ENCODE measurements at places on chromosomes 12 and 14.
A peak's percentile ranks its signal among the peaks of the same experiment; 100 is the strongest.

DNA sequence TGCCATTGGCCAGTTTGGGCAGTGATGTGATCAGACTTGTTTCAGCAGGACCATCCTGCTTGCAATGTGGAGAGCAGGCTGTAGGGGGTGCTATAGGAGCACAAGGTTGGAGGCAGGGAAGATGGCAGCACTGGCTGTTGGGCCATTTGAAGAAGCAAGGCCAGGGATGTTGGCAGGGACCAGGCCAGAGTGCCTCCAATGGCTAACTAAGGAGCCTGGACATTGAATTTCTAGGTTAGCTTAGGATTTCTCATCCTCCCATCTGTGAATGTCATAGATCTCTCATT, 23.5 kb downstream of the FGF23 start:
- peak; percentile 18 for DNase-seq

- no peak for DNase-seq
These were observed 3.5 kb upstream of the RNASE4 start for GRCh38 chr14:20680843-20681347.

DNA sequence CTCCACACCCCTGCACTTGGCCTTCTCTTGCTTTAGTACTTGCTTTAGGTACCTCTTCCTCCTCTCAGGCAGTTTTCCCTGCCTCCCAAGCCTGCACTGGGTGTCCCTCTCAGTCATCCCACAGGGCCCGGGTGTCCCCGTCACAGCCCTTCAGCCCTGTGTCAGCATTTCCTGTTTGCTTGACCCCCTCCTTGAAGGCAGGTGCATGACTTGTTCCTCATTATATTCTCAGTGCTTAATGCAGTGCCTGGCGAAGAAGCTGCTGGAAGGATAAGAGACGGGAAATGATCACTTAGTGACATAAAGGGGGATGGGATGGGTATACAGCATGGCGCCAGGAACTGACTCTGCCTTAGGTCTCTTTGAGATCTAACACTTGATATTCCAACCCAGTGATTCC, 61.5 kb downstream of the IQSEC3 start:
- DNase-seq, result no peak

DNA sequence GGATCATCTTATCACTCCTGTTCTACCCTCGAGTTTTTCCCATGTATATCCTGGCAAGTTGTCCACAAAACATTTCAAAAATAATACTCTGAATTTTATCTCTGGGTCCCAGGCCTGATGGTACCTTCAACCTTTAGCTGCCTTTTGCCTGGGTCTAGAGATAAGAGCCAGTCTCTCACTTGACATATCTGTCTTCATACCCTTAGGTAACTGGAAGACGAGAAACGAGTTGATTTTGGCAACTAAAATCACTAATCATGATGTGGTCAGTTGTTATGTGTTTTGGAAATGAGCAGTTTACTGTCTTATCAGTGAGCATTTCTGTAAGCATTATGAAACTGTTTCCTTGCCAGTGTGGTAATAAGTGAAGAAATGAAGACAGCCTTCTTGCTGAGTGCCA, 6.3 kb downstream of the RNF10 start:
- no peak for DNase-seq

- DNase-seq, result no peak
These were observed 53.2 kb downstream of the AMN start for GRCh38 chr14:102975662-102976061.

DNA sequence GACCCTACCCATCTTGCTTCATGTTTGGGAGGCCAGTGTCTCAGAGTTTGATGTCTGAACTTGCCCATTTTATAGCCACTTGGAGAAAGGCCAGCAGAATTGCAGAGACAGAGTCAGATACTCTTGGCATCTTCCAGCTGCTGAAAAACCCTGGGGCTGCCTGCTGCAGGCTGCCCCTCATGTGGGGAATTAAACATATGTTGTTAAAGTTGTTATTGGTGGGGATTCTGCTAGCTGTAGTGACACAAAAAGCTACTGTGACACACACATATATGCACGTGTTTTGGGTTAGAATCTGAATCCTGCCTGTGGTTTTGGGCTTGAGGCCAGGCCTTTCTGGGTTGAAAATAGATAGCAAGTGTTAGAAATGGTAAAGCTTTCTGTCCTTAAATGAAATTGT, 1288.4 kb downstream of the AACS start:
- DNase-seq, result no peak

DNA sequence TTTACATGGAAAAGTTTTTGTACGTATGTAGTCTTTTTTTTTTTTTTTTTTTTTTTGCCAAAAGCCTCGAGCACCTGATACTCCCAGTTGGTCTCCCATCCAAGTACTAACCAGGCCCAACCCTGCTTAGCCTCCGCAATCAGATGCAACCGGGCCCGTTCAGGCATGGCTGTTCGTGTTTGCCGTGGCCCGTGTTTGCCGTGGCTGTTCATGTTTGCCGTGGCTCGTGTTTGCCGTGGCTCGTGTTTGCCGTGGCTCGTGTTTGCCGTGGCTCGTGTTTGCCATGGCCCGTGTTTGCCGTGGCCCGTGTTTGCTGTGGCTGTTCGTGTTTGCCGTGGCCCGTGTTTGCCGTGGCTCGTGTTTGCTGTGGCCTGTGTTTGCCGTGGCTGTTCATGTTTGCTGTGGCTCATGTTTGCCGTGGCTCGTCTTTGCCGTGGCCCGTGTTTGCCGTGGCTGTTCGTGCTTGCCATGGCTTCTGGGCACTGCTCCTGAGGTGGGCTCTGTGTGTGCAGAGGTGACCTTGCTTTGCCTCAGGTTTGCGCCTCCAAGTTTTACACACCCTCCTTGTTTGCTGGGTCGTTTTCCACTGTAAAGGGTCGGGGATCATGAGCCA, 26.8 kb upstream of the MMP17 start:
- no peak for DNase-seq

GRCh38 chr12:112283546-112283945, 98.7 kb downstream of the HECTD4 start:
- no peak for DNase-seq

GRCh38 chr14:51845811-51846210, 14.6 kb upstream of the GNG2 start:
- no peak for DNase-seq

DNA sequence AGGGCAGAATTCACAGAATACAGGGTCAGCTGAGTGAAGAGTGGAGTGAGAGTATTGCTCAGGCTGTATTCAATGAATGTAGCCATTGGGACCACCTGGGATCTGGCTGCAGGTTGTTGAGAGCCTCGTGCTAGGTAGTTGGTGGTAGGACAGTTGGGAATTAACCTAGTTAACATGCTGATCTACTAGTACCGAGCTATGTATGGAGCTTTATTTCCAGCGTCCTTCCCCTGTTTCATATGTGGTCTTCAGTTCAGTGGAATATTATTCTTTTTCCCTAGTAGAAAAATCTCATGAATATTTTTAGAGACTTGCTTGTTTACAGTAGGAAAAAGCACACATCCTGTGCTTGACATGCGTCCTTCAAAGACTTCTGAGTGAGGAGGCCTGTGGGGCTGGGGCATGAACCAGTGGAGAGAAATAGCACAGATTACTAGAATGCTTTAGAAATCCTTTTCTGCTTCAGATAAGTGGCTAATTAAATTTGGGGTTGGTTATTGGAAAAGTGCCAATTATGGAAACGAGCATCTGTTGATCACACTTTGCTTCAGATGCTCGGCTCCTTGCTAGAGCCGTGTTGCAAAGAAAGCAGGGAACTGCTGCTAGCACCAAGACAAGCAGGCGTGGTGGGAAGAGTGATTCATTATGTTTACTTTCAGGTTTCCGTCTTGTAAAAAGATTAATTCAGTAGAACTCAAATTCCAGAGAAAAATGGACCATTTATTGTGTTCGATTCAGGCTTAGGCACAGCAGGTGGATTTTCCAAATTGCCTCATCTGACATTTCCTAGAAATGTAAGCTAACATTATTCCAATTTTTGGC, 53.6 kb downstream of the ARF6 start:
- peak; percentile 68 for DNase-seq

DNA sequence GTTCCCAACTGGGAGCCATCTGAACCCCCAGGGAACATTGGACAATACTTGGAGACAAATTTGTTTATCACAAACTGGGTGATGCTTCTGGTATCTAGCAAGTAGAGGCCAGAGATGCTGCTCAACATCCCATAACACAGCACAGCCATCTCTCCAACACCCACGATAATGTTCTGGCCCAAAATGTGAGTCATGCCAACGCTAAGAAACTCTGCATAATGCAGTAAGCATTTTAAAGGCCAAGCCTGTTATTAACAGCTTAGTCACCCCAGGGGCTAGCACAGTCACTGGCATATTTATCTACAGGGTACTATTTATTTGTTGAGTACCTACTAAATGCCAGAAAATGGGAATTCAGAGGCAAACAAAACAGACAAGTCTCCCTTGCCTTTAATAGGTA, 873.1 kb upstream of the TMEM132C start:
- DNase-seq, result no peak

All from T-helper 2 cell (primary cell).